ENCODE measurements at places on chromosomes 16 and 17. TPM values are rescaled to one million over a fixed set of nuclear protein-coding genes. Genes with fewer than 3 reads are reported as not detected.

- DNase-seq = no peak
Observed at GRCh38 chr17:64063766-64064224, 43.4 kb upstream of the ICAM2 start.

DNA sequence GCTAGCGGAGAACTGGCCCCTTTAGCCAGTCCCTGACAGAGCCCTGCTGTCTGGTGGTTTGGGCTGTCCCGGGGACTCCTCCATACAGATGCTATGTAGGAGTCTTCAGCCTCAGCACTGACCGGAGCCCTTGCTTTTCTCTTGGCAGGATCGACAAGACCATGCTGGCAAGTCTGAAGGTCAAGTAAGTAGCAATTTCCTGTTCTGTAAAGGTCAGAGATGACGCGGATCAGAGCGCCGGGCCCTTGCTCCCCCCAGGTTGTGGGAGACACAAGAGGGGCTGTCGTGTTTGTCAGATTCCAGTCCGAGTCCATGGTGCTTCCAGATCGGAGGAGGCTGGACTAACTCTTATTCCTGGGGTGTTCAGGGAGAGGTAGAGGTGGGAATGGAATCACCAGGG, 4.1 kb downstream of the RAP1GAP2 start:
- DNase-seq = no peak

The MLYCD gene
- polyA plus RNA-seq = 5.2 TPM

DNA sequence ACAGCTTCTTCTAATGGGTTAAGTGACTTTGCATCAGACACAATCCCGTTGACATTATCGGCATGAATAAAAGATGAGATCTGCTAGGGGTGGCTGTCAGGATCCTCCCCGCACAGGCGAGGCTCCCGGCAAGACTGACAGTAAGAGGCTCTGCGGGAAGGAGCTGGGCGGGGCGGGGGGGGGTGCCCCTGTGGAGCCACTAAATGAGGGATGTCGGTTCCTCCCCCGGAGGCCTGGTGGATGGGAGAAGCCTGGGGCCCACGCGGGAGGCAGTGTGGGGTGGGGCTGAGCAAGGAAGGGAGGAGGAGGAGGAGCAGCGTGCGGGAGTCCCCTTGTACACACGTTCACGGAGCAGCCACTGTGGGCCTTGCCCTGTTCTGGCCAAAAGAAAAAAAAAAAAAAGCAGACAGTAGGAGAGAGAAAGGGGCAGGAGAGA, 190.9 kb upstream of the GSE1 start:
- DNase-seq = no peak

- no peak for DNase-seq
Observed at GRCh38 chr16:35559911-35560636, 2100.7 kb downstream of the TP53TG3F start.

DNA sequence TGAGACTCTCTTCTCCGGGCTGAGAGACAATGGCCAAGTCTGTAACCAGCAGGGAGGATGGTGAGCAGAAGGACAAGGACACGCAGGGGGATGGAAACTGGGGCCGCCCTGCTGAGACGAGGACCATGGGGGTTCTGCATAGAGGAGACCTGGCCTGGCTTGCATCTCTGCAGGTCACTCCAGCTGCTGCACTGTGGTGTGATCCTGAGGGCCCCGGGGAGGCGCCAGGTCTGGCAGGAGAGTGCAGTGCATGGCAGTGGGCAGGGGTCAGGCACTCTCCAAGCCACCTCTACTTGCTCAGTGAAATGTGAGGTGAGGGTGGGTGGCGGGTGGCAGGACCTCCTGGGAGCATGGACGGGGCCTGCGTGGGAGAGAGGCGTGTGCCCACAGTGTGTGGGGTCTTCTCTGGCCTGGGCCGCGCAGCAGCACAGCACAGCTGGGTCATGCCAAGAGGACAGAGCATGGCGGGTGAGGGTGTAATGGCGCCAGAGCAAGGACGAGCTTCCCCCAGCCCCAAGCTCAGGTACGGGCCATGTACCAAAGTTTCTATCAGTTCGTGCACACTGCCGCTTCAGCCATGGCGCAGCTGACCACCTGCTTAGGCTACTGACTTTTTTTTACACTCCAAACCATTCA, 43.1 kb downstream of the KLHDC4 start:
- DNase-seq = no peak

GRCh38 chr17:66942451-66943264, 21.8 kb upstream of the CACNG4 start:
- DNase-seq = no peak

- no peak for DNase-seq
Observed at GRCh38 chr17:76007131-76007849, 6.6 kb downstream of the CDK3 start.

The KRT9 gene
- polyA plus RNA-seq = not detected

The THOC6 gene
- 21.8 TPM for polyA plus RNA-seq

- no peak for DNase-seq
Observed at GRCh38 chr16:49701065-49701685, 154.7 kb downstream of the ZNF423 start.

GRCh38 chr17:43628089-43628650, 33.6 kb downstream of the MEOX1 start:
- no peak for DNase-seq

DNA sequence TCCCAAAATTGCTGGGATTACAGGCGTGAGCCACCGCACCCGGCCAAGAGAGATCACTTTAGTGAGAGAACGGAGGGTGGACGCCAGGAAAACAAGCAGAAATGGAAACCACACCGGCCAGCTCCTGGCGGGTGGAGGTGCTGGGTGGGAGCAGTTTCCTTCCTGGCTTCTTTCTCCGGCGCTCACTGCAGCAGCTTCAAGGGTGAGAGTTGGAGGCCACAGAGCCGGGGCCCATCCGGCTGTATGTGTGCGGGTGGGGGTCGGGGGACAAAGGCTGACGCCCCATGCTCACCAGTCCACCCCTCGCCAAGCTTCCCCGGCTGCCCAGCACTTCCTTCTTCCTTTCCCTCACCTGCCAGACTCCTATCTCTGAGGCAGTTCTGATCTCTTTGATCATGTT, 13.5 kb upstream of the BHLHA9 start:
- no peak for DNase-seq
